ENCODE measurements at places on chromosomes 7 and 10.

- no peak for DNase-seq
These were observed 88.4 kb downstream of the CARD11 start for GRCh38 chr7:2955269-2955668.

DNA sequence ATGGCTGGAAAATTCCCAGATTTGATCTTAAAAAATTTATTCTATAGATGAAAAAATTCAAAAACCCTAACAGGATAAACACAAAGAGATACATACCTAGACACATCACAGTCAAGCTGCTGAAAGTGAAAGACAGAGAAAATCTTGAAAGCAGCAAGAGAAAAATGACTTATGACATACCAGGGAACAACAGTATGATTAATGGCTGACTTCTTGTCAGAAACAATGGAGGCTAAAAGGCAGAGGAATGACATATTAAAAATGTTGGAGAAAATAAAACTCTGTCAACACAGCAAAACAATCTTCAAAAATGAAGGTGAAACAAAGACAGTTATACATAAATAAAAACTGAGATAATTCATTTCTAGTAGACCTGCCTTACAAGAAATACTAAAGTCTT lies 442.7 kb downstream of the IPMK start:
- no peak for DNase-seq

DNA sequence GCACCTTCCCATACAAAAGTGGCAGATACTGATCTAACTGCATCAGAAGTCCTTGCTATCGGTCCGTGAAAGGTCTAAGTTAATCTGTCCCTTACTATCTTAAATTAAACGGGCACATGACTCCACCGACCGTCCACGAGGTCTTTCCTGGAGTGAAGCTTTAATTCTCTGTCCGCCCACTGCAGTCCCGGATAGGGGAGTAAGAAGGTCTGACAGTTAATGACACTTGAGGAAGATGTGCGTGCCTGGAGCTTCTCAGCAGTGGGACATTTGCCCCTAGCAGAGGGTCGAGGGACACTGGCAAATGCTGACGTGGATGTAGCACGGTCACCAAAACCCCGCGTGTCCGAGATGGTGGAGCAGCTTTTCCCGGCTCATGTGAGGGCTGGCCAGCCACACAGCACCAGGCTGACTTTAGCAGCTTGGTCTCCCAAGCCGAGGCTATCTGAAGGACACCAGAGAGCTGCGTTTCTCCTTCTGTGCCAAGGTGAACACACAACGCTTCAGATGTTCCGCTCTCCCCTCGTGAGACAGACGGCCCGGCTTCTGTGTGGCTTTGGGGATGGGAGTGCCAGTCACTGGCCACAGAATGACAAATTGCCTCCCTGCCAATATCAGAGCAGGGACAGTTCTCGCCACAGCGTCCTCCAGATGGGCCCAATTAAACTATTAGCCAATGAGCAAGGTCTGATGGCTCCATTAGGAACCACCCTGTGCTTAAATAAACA lies 86.6 kb downstream of the ADARB2 start:
- DNase-seq, result peak; percentile 81

GRCh38 chr10:44398271-44398670 lies 13.4 kb upstream of the CXCL12 start:
- DNase-seq, result no peak

DNA sequence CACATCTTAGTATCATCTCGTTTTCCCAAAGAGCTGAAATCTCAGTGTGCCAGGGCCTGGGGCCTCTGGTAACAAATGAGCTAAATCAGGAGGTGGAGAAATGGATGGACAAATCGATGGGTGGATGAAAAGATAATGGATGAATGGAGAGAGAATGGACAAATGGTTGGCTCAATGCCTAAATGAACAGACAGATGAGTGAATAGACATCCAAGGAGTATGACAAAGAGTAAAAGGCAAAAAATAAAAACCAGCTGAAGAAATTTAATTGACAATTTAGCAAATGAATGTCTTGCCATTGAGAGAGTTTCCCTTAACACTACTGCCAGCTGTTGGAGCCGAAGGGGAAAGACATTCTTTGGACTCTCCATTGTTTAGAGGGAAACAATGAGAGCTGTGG lies 8.0 kb downstream of the SYCE1 start:
- no peak for DNase-seq

DNA sequence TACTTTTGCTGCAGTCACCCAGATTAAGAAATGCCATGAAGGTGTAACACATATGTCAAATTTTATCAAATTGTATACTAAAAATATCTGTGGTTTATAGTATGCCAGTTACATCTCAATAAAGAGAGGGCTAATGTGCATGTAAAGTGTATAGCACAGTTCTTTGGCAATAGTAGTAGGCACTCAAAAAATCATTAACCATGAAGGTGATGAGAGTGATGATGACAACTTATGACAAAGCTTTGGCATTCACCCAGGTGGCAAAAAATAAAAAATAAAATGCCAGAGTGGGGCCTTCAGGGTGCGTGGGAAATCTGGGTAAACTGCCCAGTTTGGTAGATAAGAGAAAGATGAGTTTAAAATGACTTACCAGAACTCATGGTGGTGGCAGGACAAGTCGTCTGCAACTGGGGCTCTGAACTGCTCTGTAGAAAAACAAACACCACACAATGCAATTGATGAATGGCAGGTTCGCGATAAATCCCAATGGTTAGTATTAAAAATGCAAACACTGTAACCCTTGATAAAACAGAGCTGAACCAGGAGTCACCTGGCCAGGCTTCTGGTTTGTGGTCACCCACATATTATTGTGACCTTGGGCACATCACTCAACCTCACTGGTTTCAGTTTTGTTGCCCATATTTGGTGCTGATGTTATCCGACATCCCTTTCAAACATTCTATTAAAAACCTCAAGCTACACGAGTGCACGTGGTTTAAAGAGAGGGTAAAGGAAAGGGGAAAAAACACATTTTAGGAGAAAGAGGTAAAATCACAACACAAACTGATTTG lies 120.2 kb downstream of the SORBS1 start:
- DNase-seq, result no peak

DNA sequence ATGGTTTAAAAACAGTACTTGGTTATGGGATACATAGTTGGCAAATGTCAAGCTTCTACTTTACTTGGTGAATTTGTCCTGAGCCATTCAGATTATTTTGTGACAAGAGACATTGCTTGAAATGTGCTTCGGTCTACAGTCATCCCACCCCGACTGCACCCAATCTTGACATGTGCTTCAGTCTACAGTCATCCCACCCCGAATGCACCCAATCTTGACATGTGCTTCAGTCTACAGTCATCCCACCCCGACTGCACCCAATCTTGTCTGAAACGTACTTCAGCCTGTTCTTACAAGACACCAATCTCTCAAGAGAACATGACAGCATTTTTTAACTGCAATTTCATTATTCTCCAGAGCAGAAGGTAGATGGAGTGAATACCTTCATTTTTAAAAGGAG lies 47.8 kb downstream of the PRKCQ start:
- no peak for DNase-seq

DNA sequence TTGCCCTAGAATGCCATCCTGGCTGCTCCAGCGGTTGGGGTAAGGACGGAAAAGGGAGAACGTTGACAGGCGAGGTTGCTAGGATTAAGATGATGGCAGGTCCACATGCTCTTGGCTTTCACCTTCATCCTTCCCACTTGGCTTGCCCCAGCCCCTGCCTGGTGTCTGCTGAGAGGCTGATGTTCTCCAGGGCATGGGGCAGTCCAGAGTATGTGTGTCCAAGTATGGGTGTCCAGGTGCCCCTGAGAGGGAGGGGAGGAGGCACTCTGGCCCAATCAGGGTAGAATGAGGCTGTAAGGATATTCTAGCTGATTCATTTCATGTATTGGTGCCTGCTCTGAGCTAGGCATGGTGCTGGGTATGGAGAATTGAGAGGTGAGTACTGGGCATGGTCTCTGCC lies 12.6 kb downstream of the NEURL1 start:
- no peak for DNase-seq

- no peak for DNase-seq
These were observed 131.5 kb upstream of the KIF5B start for GRCh38 chr10:32187686-32188085.

DNA sequence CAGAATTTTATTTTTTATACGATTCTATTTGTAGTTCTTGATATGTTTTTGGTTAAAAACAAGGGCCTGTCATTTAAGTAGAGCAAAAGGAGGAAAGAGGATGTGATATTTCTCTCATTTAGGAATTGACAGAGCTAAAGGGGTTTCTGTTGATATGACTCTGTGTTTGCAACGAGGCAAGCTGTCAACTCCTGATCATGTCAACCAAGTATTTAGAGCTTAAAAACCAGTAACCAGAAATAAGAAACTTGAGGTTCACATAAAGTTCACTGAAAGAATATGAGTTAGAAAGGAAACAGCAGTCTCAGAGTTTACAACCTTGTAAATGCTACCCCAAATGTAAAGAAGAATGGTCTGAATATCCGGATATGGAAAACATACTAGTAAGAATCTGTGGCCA lies 434.2 kb downstream of the PARD3 start:
- no peak for DNase-seq

GRCh38 chr7:46292741-46293140 lies 371.7 kb upstream of the IGFBP3 start:
- DNase-seq, result no peak

DNA sequence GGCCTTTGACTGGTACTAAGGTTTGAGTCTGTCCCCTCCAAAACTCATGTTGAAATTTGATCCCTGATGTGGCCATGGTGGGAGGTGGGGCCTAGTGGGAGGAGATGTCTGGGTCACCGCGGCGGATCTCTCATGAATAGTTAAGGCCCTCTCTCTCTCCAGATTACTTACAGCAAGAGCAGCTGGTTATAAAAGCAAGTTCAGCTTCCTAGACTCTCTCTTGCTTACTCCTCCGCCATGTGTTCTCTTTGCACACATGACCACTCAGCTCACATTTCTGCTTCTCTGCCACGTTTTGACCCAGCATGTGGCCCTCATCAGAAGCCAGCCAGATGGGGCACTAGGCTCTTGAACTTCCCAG lies 29.9 kb upstream of the ZMIZ1 start:
- no peak for DNase-seq

DNA sequence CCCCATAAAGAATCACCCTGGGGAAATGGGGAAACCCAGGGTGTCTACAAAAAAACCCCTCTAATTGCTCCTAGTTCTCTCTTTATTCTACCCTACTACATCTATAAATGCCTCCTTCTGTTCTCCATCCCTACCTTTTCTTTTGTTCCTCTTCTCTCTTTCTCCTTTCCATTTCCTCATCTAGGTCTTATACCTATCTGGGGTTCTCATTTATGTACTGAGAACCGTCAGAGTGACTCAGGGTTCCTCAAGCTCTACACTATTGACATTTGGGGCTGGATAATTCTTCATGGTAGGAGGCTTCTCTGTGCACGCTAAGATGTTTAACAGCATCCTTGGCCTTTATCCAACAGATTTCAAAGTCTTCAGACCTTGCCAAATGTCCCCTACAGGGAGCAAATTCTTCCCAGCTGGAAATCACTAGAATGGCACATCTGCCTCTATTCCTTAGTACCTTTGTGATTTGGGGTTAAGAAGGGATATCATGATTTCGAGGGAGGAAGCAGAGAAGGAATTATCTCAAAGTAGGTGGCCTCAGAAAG lies 137.4 kb upstream of the PTN start:
- DNase-seq, result no peak

DNA sequence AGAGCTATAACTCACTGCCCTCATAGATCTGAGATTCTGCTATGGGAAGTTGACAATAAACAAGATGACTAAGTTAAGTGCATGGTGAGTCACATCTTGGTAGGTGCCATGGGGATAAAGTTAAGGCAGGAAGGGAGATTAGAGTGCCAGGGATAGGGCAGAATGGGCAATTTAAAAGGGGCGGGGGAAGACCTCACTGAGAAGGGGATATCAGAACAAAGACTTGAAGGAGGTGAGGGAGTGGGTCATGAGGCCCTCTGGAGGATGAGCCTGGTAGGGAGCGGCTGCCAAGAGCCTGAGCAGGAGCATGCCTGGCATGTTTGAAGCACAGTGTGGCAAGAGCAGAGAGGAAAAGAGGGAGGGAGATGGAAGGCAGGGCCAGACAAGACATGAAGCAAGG lies 34.8 kb upstream of the INMT start:
- DNase-seq, result no peak

- DNase-seq, result no peak
These were observed 166.0 kb upstream of the ZMIZ1 start for GRCh38 chr10:78902815-78903214.

DNA sequence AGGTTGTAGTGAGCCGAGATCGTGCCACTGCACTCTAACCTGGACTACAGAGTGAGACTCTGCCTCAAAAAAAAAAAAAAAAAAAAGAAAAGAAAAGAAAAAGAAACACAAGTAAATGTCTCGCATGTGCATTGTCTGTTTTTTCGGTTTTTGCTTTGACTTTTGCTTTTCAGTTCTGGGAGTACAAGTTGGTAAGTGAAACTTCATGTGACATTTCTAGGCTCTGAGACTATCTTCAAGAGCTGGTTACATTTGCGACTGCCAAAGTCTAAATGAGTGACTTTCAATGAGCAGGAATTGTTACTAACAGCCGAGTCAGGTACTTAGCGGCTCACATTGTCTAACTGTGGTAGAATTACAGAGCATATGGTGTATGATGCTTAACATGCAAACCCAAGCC lies 107.0 kb upstream of the CELF2 start:
- DNase-seq, result no peak

- DNase-seq, result no peak
These were observed 17.4 kb upstream of the INMT start for GRCh38 chr7:30734497-30734896.

GRCh38 chr10:9175200-9175599 lies 1120.7 kb downstream of the GATA3 start:
- no peak for DNase-seq

- DNase-seq, result no peak
These were observed 146.0 kb upstream of the NAMPT start for GRCh38 chr7:106430535-106431455.

DNA sequence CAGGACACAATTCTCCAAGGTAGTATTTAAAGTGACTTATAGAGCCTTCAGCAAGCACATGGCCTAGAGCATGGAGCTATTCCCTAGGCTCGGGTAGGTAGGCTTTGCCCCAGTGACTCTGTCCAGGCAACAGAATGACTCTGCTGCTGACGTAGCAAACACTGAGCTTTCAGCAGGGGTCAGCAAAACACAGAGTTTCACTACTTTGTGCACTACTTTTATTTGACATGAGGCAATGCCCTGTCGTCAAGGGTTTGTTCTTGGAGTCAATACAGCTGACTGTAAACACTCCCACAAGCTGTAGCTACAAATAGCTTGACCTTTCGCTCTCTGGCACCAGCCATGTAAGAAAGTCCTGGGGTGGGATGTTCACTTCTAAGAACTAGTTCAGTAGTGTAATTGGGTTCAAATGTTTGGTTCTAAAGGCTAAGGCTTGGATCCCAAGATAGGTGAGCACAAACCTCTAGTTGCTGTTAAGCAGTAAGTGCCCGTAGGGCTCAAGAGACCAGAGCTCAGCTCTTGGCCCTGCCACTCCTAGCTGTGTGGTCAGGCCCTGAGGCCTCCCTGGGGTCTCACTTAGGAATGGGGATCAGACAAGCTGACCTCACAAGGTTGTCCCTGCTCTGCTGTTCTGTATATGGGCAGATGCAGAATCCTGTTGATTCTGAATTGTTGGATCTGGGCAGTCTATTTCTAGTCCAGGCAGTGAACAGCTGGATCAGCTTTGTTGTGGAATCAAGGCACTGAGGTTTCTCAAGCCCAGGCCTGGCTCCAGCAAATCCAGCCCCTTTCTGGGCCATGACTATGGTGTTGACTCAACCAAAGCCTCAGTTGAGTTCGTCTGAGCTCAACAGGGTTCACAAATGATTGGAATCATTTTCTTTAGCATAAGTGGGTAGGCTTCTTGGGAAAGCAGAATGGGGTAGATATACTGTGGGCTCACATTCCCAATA lies 10.7 kb downstream of the NODAL start:
- DNase-seq, result no peak

GRCh38 chr7:75993689-75994387 lies 557 bp downstream of the TMEM120A start:
- DNase-seq, result peak; percentile 59

Measured in cerebellum (tissue), 4 donors.